Mammary epithelial cell (primary cell): ENCODE measurements at places on chromosomes 7 and 10. TPM values are rescaled to one million over a fixed set of nuclear protein-coding genes. Genes with fewer than 3 reads are reported as not detected.

ELFN1 gene
- total RNA-seq, result 0.83 TPM

CCDC3 gene
- 3.2 and 3.7 TPM in 2 replicates for total RNA-seq

DPP6 gene
- total RNA-seq, result not detected in 2 replicates

TMEM273 gene
- total RNA-seq, result not detected in 2 replicates

FAM131B gene
- total RNA-seq, result 1.5 TPM

LHPP gene
- total RNA-seq, result 22.1 and 22.5 TPM in 2 replicates
